CD4-positive, alpha-beta T cell treated with Interleukin-4 for 1 hour (primary cell): ENCODE measurements at places on chromosomes 7 and 10.

- DNase-seq, result no peak
These were observed 450.7 kb downstream of the TYW1 start for GRCh38 chr7:67447297-67447696.

GRCh38 chr10:78449554-78449953, 415.9 kb downstream of the RPS24 start:
- DNase-seq, result no peak

DNA sequence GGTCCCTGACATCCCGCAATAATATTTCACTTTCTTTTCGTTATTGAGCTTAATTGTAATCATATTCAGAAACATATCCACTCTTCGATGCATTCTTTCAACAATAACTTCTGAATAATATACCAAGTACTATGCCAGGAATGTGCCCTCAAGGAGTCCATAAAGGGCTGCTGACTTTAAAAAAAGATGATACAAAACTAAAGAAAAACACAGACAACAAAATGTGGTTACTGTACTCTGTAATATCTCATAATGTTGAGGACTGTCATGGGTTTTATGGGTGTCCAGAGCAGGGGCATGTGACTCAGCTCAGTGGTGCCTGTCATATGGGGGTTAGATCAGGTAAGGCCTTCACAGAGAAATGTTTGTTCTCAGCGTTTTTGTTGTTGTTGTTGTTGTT, 73.7 kb downstream of the ARL4A start:
- DNase-seq, result no peak

GRCh38 chr10:31709476-31709875, 219.2 kb downstream of the ARHGAP12 start:
- no peak for DNase-seq

DNA sequence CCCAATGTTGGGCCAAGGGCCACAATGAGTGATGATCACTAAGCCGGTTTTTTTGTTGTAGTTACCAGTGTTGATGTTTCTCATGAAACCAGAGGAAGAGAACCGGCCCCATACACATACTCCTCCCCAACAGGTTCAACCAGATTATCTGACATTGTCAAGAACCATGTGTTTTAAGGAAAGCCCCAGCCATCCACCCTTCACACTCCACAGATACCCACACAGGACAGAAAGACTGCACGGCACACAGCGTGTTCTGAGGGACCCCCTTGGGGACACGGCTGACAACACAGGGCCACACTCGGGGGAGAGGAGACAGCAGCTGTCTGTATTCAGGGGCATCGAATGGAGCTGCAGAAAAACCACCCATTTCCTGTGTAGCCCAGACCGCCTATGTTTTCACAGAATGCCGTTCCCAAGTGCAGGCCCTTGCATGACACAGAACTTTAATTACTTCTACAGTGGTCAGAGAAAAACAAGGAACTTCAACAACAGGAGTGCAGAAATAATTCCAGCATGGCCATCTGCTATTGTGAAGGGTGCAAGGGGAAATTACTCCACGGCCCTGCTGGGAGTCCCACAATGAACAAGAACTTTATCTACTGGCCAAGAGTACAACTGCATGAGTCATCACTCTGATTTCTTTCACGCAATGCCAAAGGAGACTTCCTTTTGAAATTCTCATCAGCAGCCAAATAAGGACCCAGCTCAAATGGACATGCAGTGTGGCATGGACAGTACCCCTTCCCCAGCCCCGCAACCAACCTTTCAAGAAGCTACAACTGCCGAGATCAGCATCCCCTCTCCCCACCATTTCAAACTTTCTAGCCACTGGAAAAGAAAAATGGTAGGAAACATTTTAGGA, 2.3 kb downstream of the KLF6 start:
- DNase-seq, result peak; percentile 87

- DNase-seq, result no peak
These were observed 70.4 kb downstream of the ASB13 start for GRCh38 chr10:5595994-5596471.

DNA sequence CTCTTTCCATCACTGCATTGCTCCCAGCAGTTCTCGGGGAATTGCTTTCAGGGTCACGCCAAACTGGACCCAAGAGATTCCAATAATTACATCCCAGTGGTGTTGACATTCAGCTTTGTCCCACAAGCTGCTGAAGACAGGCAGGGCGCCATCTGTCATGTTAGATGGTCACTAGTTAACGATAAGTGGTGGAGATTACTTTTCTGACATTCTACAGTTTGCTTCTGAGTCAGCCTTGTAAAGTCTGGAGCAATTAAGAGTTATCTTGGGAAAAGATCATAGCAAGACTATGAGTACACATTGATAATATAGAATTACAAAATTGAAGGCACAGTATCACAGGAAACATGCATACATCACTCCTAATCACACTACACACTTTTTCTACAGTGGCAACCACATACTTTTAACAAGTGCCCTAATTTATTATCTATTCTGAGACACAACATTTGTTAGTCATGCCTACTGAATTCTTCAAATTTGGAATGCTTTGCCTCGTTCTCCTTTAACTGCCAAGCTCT, 41.9 kb downstream of the SEMA3C start:
- DNase-seq, result no peak

GRCh38 chr7:44244282-44244681, 43.5 kb downstream of the YKT6 start:
- DNase-seq, result peak; percentile 16

DNA sequence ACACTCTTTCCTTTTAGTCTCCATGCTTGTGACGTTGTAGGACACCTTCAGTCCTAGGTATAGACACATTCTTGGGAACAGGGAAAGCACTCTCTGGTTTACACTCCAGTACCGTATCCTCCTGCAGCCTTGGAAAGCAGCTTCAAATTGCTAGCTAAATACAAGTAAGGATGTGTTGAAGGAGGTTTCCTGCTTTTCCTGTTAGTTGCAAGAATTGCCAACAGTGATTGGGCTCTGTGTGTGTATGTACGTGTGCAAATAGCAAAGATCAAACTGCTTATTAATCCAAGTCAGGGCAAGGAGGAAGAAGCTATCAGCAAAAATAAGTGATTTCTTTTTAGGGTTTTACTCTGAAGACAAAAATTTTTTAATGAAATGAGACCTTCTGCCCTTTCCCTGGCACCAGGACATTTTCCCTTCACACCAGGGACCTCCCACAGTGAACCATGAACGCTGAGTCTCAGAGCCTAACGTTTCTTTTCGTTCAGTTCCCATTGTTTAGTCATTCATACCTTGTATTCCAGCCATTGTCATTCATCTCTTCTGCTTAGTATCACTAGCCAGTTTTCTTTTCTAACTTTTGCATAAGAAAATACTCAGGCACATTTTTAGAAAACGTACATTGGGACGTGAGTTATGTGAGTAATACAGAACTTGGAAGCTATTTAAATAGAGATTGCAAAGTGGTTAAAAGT, 36.9 kb upstream of the AUTS2 start:
- DNase-seq, result no peak

- peak; percentile 62 for DNase-seq
These were observed 205.8 kb upstream of the FRMD4A start for GRCh38 chr10:14536241-14537213.

DNA sequence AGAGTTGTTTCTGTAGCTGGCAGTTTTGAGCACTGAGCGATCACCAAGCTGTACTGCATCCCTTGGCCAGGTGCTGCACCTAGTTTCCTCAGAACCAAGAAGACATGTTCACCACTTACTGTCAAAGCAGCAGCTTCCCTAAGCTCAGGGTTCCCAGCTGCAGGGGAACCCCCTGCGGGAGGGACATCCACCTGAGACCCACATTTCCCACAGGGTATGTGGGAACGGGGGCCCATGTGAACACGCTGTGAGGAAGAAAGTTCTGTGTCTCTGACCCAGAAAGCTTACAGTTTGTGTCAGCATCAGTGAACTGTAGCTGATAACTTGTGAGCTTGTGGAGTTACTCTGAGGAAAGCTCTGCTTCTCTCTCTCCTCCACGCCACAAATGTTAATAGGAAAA, 436.8 kb upstream of the IGFBP3 start:
- no peak for DNase-seq

GRCh38 chr7:141242568-141242967, 168.7 kb downstream of the TMEM178B start:
- no peak for DNase-seq

GRCh38 chr10:100482834-100483185, 20.0 kb downstream of the WNT8B start:
- DNase-seq, result no peak
